ENCODE measurements at places on chromosomes 1 and 21.

- no peak for DNase-seq
These were observed 82.4 kb upstream of the PROX1 start for GRCh38 chr1:213905344-213905743.

- DNase-seq = no peak
These were observed 143.0 kb upstream of the GRIK3 start for GRCh38 chr1:37177230-37177864.

GRCh38 chr1:84410328-84411095 is 12.2 kb downstream of the DNASE2B start:
- DNase-seq = no peak

DNA sequence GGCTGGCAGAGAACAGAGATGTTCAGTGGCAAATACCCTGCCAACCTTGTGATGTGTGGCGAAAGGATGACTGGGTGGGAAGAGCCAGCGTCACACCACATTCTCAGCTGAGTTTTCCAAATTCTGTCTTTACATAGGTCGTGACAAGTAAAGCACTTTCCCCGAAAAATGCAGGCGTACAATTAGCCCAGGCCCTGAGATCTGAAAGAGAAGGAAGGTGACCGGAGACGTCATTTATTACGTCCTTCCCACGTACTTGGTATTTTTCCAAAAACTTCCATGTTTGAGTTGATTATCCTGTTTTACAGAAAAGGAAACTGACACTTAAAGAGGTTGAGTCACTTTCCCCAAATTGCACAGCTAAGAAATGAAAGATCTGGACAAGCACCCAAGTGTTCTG is 413.3 kb downstream of the PRDM2 start:
- DNase-seq = no peak

Measured in AG04449 (cell line).